ENCODE measurements at places on chromosomes 6 and 20.

GRCh38 chr6:154197196-154197860 is 158.3 kb downstream of the OPRM1 start:
- DNase-seq, result no peak

- no peak for DNase-seq
These were observed 62.1 kb downstream of the OTOR start for GRCh38 chr20:16810216-16810615.

- no peak for DNase-seq
These were observed 75.8 kb downstream of the CEP162 start for GRCh38 chr6:84151669-84152068.

- DNase-seq, result no peak
These were observed 55.0 kb downstream of the FOXA2 start for GRCh38 chr20:22529150-22530019.

- DNase-seq, result no peak
These were observed 33.4 kb downstream of the TTLL9 start for GRCh38 chr20:31903627-31904386.

- DNase-seq, result no peak
These were observed 28.4 kb downstream of the MDGA1 start for GRCh38 chr6:37669306-37669705.

- peak; percentile 34 for DNase-seq
These were observed 256.5 kb upstream of the RREB1 start for GRCh38 chr6:6851059-6851948.

GRCh38 chr6:139611327-139612134 is 237.1 kb upstream of the CITED2 start:
- no peak for DNase-seq

GRCh38 chr20:36199345-36200257 is 36.7 kb upstream of the AAR2 start:
- DNase-seq, result peak; percentile 59
